ENCODE measurements at places on chromosomes 7 and 10. TPM values are rescaled to one million over a fixed set of nuclear protein-coding genes. Genes with fewer than 3 reads are reported as not detected.

DNA sequence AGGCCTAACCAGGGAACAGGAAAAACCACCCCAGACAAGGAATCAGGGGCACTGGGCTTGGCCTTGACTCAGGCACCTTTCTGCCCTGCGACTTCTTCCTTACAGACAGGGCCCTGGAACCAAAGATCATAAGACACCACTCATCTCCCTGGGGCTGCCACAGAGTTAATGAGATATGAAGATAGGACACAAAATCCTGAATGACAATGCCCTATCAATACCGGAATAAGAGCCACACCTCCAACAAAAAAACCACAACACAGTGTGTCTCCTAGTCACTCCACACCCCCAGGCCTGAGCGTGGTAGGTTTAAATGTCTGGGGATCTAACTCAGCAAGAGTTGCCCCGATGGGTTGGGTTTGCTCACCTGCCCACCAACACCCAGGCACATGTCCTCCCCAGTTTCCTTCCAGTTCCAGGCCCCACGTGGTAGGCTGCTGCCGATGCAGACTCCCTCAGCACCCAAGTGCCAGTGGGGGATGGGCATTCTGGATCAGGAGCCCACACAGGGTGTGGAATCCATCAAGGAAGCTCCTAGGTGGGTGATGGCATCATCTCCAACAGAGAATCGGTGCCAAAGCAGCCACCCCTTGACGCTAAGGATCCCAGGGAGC lies 3.9 kb downstream of the DLG5 start:
- DNase-seq, result no peak

- DNase-seq, result peak; percentile 30
Measured at GRCh38 chr7:139871820-139872219, 42.8 kb downstream of the TBXAS1 start.

- DNase-seq, result no peak
Measured at GRCh38 chr7:55827577-55827976, 35.0 kb downstream of the SEPTIN14 start.

DNA sequence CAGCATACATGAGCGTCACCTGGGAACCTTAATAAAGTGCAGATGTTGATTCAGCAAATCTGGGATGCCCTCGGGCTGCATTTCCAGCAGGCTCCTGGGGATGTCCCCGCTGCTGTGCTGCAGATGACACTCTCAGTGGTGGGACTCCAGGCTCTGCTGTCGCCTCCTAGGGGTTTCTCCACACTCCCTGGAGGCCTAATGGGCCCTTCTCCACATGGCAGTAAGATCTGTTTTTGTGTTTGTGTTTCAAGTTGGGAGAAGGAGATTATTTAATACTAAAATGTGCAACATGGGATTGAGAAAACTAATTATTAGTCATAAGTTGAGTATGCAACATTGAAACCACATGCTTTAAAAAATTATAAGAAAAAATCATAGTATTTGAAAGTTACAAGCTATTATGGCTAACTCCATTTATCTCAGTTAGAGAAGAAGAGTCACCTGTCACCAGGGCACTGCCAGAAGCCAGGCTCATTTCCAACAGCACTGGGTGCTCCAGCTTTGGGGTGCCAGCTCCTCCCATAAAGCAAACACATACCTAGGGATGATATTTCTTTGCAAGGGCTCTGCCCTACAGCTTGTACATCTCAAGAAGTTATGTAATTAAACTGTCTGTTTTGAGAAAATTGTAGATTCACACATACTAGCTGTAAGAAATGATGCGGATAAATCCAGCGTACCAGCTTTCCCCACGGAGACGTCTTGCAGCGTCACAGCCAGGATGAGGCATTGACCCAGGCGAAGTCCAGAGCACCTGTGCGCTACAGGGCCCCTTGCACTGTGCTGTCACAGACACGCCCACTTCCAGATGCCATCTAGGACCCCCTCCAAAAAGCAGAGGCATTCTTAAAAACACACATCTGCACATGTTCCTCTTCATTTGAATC lies 106.4 kb downstream of the EGFR start:
- peak; percentile 63 for DNase-seq

DNA sequence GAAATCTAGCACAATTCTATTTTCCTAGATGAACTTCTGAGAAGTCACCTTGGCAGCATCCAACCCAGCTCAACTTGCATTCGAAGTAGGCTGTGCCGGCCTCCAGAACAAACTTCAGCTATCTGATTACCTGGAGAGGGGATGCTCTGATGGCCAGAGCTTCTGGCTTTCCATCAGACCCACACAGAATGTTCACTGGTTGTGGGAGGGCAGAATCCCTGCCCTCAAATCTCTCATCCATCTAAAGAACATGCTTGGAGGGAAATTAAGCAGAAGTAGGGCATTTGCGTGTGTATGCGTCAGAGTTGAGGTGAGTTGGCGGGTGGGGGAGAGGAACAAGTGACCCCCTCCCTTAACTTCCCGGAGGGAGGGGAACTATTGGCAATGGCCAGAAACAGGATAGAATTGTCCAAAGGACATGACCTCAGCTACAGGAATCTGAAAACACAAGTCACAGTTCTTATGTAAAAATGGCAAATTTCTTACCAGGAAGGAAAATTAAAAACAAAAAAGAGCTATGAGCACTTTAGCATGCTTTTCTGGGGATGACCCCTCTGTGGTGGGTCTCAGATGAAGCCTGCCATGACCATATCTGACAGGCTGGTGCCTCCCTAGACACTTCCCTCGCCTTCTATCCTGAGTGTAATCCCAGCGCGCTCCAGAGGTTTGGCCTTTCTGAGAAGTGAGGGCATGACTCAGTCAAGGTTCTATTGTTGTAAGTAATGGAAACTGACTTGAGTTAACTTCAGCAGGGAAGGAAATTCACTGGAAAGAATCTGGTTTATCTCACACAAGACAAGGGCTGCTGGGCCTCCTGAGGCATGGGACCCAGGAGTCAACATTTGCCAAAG lies 278.8 kb downstream of the RPS24 start:
- peak; percentile 98 for DNase-seq

GRCh38 chr7:70334871-70335270 lies 736.6 kb downstream of the AUTS2 start:
- DNase-seq, result no peak

- DNase-seq, result no peak
Measured at GRCh38 chr10:86698207-86698940, 30.1 kb downstream of the LDB3 start.

DNA sequence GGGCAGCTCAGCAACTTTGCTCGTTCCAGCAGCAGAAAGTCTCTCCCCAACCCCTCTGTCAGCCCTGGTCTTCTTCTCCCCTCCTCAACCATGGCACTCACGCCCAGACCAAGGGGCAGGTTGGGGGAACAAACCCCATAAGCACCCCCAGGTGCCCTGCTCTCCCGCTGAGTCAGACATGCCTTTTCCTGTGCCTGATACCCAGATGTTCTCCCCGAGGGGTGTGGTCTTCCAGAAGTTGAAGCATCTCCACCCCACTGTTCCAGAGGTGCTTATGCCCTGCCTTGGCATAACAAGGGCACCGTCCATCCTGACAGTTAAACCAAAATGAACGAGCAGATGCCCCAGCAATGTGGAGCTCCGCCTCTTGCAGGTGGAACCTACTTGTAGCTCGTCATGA lies 67.1 kb downstream of the C10orf143 start:
- DNase-seq, result no peak

- DNase-seq, result peak; percentile 28
Measured at GRCh38 chr7:129907122-129907736, 45.5 kb downstream of the UBE2H start.

- peak; percentile 15 for DNase-seq
Measured at GRCh38 chr7:79770063-79770462, 316.6 kb upstream of the MAGI2 start.

DNA sequence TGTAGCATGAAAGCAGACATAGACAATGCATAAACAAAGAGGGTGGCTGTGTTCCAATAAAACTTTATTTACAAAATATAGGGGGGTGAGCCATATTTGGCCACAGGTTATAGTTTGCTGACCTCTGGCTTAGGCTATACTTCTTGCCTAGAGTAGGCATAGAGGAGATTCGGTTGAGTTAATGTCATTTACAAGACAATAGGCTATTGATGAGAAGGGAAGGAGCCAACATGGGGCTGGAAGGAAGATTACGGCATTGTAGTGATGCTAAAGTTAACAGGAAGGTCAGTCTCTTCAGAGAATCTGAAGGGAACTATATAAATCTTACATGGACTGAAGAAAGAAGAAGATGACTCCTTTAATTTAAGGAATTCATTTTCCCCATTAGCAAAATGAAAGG lies 463.5 kb downstream of the HTR7 start:
- no peak for DNase-seq

GRCh38 chr7:27647046-27647445 lies 15.6 kb downstream of the HIBADH start:
- peak; percentile 30 for DNase-seq

DNA sequence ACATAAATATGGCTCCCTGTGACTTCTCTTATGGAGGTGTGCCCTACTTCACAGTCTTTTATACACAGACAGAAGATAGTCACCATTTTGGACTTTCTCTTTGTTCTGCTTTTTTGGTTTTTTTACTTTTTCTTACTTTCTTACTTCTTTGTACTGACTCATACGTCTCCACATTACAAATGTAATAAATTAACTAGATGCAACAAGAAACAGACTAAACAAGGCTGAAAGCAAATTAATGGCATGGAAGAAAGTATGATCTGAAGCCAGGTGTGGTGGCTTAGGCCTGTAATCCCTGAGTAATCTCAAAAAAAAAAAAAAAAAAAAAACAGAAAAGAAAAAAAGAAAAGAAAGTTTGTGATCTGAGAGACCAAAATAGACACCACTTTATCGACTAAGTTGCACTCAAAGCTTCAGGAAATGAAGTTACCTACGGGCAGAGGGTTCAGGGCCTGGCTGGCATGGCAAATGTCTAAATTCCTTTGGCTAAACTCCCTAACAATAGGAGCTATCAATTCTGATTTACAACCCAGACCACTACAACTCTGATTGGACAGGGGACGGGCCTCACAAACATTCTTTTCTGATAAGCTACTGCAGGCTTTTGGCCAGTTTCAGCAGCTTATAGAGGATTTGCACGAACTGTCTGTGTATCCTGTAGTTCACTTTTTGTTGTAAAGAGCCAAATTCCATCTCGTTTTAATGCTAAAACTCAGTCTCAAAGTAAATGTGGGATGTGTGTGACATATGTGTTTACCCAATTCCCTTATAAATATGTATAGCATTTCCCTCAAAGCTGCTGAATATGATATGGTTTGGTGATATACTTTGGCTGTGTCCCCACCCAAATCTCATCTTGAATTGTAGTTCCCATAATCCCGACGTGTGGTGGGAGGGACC lies 129.1 kb downstream of the SEPTIN14 start:
- peak; percentile 90 for DNase-seq

- no peak for DNase-seq
Measured at GRCh38 chr7:2102375-2102723, 130.4 kb downstream of the MAD1L1 start.

- DNase-seq, result no peak
Measured at GRCh38 chr7:76121044-76121443, 73.1 kb downstream of the MDH2 start.

GRCh38 chr7:140541513-140542227 lies 62.4 kb upstream of the MKRN1 start:
- DNase-seq, result peak; percentile 95

- DNase-seq, result peak; percentile 7
Measured at GRCh38 chr7:8442814-8443304, 9.4 kb downstream of the NXPH1 start.

GRCh38 chr7:107700570-107700969 lies 39.9 kb downstream of the SLC26A4 start:
- DNase-seq, result peak; percentile 51

DNA sequence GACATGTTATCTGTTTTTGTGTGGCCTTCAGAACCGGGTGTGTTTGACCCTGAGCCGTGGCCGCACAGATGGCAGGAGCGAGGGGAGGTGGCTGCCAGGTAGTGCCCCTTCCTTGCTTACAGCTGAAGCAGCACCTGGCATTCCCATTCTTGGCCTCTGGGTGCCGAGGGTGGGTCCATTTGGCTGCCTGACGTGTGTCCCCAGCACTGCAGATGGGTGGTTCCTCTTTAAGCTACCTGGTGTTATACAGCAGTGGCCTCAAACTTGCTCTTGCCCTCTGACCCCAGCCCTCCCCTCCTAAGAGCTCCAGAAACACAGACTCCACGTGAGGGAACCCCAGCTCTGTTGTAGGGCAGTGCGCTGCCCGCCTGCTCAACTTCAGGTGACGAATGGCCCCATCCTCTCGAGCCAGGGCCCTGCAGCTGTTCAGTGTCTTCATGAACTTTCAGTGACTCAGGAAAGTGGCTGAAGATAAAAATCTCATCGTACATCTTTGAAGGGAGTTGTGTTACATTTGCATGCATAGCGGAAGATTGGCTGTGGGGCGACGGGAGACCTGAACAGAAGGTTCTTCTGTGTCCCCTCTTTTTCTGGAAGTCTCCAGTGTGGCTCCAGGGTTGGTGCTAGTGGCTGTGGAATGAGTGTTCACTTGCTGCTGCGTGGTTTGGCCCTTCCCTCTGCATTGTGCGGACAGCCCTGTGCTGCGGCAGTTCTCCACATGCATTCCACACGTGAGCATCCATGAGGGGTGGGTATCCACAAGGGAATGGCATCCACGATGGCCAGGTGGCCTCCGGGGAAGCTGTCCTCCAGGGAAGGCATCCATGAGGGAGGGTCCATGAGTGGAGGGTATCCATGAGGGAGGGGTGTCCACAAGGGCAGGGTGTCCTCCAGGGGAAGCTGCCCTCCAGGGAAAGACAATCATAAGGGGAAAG lies 91.6 kb downstream of the INPP5A start:
- no peak for DNase-seq

DNA sequence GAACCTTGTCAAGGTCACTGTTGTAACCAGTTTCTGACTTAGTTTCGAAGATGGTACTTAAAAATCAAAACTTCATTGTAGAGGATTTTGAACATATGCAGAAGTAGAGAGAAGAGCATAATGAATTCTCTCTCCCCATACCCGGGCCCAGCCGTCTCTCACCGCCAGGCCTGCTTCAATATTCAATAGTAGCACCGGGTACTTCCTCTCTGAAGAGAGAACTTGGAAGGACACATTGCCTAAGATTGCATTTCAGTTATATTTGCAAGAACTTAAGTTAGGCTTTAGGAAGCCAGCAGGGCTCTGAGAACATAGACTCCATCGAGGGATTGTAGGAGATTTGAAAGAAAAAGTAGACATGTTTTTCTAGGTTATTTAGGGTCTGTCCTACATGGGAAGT lies 19.1 kb downstream of the LMTK2 start:
- DNase-seq, result no peak

- no peak for DNase-seq
Measured at GRCh38 chr10:5963591-5963990, 13.8 kb downstream of the IL15RA start.

- DNase-seq, result peak; percentile 74
Measured at GRCh38 chr7:81482600-81483186, 287.2 kb downstream of the HGF start.

Gene CTBP2
- 37.9 TPM for total RNA-seq

Gene SPDYE16
- total RNA-seq, result 0.09 TPM

Gene PPP1R17
- total RNA-seq, result not detected

Gene NUTM2E
- not detected for total RNA-seq

Gene SNCG
- 2.8 TPM for total RNA-seq

Gene HHEX
- total RNA-seq, result 0.49 TPM

Gene LIPF
- total RNA-seq, result not detected

Gene TAS2R41
- total RNA-seq, result not detected

Gene STAM
- 32.0 TPM for total RNA-seq

Gene H2BK1
- total RNA-seq, result not detected

Gene BMPER
- 157 TPM for total RNA-seq

Gene OPN4
- total RNA-seq, result not detected

Gene CLDN4
- 0.54 TPM for total RNA-seq
